Activated CD4-positive, alpha-beta T cell treated with anti-CD3 and anti-CD28 coated beads, Interleukin-2, amount 10 ng/mL, durations not matched to agents 7 days and 5 days (primary cell): ENCODE measurements at places on chromosomes 7 and 10. TPM values are rescaled to one million over a fixed set of nuclear protein-coding genes. Genes with fewer than 3 reads are reported as not detected.

DNA sequence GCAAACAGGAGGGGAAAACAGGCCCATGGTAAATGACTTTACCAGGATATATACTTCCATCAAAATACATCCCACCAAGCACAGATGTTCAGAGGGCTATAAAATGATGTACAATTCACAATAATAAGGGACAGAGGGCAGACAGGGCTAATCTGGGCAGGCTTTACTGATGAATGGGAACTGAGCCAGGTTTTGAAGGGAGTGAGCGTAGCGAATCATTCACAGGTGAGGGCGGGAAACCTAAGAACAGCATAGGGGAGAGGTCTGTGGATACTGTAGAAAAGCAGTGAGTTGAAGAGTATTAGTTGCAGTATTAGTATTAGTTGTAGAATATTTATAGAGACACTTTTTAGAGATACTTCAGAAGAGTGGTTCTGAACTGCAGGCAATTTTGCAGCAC is 180.8 kb downstream of the JAZF1 start:
- no peaks in the 10 kb centered on the region for H3K27me3 ChIP-seq
- DNase-seq, result no peak
- H3K27ac ChIP-seq, result no peak overlapping the region
- no peaks in the 10 kb centered on the region for H3K36me3 ChIP-seq

- H3K27me3 ChIP-seq, result no peaks in the 10 kb centered on the region
- no peaks in the 10 kb centered on the region for H3K36me3 ChIP-seq
- no peaks in the 10 kb centered on the region for H3K4me1 ChIP-seq
- no peak overlapping the region for H3K4me3 ChIP-seq
Measured at GRCh38 chr10:19749185-19749729, 67.0 kb upstream of the PLXDC2 start.

DNA sequence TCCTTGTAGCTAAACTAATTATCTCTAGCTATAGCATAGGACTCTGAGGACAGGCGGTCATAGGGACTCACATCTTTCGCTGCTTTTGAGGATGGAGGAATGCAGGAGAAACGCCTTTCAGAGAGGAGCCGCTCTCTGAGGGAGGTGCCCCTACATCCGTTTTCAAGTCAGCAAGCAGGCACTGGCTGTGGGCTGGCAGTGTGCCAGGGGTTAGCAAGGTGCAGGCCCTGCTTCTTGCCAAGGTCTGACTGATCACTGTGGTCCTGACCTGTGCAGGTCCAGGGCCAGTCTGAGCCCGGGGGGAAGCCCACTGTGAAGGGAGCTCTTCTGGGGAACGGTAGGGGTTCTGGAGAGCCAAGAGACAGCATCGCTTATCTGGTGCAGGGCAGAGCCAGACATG is 89.4 kb downstream of the SH3PXD2A start:
- H3K27me3 ChIP-seq, result peaks cover 5% of the 10 kb centered on the region
- H3K4me1 ChIP-seq, result peaks cover 70% of the 10 kb centered on the region
- H3K27ac ChIP-seq, result peak overlapping the region; percentile 68
- H3K36me3 ChIP-seq, result peaks cover 2% of the 10 kb centered on the region
- H3K4me3 ChIP-seq, result no peak overlapping the region

GRCh38 chr10:4514445-4515108 is 311.4 kb upstream of the AKR1E2 start:
- H3K27me3 ChIP-seq, result peaks cover 21% of the 10 kb centered on the region
- no peak overlapping the region for H3K27ac ChIP-seq
- H3K4me1 ChIP-seq, result peaks cover 9% of the 10 kb centered on the region
- H3K36me3 ChIP-seq, result no peaks in the 10 kb centered on the region
- no peak overlapping the region for H3K4me3 ChIP-seq

DNA sequence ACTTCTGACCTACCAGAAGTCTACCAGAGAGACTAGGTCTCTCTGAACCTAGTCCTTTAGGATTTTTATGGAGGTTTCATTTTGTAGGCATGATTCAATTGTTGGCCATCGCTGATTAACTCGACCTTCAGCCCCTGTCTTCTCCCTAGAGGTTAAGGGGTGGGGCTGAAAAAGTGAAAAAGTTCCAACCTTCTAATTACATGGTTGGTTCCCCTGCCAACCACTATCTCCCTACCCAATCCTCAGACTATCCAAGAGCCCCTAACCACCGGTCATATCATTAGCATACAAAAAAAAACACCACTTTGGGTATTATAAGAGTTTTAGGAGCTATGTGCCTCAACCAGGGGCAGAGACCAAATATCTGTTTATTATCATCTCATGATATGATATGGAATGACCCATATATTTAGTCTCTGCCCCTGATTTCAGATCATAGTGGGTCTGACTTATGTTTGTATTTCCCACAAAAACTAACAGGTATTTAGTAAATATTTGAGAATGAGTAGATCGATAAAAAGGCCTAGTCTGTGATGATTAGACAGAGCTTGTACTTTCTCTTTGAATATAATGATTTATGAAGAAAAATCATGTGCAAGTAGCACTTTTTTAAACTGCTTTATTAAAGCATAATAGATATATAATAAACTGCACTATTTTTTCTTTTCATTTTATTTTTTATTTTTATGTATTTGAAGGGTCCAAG is 35.8 kb downstream of the DNAJC9 start:
- no peak overlapping the region for H3K4me3 ChIP-seq
- H3K27ac ChIP-seq, result no peak overlapping the region
- H3K27me3 ChIP-seq, result no peaks in the 10 kb centered on the region
- no peaks in the 10 kb centered on the region for H3K4me1 ChIP-seq
- peaks cover 24% of the 10 kb centered on the region for H3K36me3 ChIP-seq
- DNase-seq, result no peak

ODAD2 gene
- total RNA-seq, result not detected

WDR86 gene
- total RNA-seq, result 0.77 TPM

ZC3HAV1 gene
- total RNA-seq, result 124 TPM

CHST15 gene
- not detected for total RNA-seq

HOXA4 gene
- 0.25 TPM for total RNA-seq
